K562 (cell line): ENCODE measurements at places on chromosomes 6 and 20. TPM values are rescaled to one million over a fixed set of nuclear protein-coding genes. Genes with fewer than 3 reads are reported as not detected.

OPRM1 gene
- not detected in 2 replicates for polyA plus RNA-seq

ATXN1 gene
- polyA plus RNA-seq: 0.15 and 1.9 TPM in 2 replicates

MUC22 gene
- polyA plus RNA-seq: 0.03 TPM in 1 of 2 replicates, not detected in the other

NEURL2 gene
- 1.0 and 1.1 TPM in 2 replicates for polyA plus RNA-seq

RIPOR2 gene
- 0.04 and 0.16 TPM in 2 replicates for polyA plus RNA-seq

CLDN20 gene
- not detected in 2 replicates for polyA plus RNA-seq

- DNase-seq: peak; percentile 77
Observed at GRCh38 chr20:31674895-31675827, 37.4 kb downstream of the COX4I2 start.

DNA sequence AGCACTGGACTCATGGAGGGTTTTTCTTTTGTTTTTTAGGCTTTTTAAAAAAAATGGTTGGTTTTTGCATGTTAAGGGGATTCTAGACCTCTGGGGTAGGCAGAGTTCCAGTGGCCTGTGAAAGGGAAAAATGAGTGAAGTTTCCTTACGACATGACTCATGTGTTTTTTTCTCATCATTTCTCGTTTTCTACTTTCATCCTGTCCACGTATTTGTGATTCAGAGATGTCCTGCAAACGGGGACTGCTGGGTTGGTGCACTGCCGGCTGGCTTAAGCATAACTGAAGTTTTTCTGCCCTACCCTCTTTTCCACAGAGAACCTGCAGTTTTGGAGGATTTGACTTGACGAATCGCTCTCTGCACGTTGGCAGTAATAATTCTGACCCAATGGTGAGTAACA is 182.3 kb downstream of the SASH1 start:
- DNase-seq: no peak

GRCh38 chr20:44803383-44803941 is 6.9 kb downstream of the RIMS4 start:
- DNase-seq: no peak

DNA sequence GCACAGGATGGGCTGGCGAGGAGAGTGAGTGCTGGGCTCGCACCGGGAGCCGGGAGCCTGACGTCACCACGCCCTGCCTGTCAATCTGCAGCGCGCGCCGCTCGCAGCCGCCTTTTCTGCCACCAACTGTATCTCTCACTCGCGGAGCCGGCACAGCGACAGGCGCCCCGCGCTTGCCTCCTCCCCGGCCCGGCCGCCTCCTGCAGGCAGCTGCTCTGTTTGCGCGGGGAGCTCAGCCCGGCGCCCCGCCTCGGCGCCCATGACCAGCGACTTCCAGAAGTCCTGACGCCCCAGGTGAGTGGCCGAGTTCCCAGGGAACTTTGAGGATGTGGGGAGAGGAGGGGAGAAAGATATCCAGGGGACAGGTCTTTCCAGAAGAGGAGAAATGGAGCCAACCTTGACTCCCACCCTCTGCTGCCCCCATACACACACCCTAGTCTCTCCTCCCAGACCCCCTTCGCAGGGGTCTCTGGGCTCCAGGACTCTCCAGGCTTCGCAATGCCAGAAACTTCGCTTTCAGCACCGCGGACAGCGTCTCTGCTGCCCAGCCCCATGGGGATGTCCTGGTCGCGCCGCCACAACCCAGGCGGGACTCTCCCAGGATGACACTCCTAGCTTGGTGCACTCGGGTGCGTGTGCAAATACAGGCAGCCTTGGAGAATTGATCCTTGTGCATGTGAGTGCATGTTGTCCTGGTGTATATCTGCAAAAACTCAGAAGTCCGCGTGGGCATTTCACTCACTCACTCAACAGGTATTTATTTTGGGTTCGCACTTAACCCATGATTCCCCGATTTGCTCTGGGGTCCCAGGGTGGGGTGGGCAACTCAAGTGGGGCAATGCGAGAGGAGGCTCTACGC is at the start of gene GPR6:
Gene GPR6 (plus strand): TSS at position 138 of the 859 bp plus-strand sequence. CDS start 802 bp downstream, outside the sequence.
- DNase-seq: peak; percentile 68

DNA sequence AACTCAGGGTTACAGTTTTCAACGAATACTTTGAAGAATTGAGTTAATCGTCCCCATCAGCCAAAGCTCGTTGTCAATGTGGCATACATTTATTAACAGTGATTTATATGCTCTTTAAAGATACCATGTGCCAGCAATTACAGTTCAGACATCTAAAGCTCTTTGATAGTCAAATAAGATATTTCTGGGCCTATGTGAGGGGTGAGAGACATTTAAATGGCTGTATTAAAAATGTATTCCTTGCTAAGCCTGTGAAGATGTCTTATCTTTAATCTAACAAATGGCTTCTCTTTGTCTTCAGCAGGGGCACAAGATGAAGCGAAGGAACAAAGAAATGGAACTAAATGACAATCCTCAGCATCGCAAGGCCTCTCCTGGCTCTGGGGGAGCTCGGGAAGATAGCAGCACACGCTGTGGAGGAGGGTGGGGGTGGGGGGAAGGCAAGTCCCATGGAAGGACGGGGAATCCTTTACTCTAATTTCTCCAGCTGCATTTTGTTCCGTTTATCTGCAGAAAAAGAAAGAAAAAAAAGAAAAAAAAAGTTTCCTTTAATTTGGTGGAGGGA is 523.6 kb downstream of the KIF16B start:
- no peak for DNase-seq

GRCh38 chr20:60512443-60512842 is 554.2 kb downstream of the CDH26 start:
- DNase-seq: no peak

- DNase-seq: no peak
Observed at GRCh38 chr20:39800111-39800510, 838.0 kb downstream of the DHX35 start.

DNA sequence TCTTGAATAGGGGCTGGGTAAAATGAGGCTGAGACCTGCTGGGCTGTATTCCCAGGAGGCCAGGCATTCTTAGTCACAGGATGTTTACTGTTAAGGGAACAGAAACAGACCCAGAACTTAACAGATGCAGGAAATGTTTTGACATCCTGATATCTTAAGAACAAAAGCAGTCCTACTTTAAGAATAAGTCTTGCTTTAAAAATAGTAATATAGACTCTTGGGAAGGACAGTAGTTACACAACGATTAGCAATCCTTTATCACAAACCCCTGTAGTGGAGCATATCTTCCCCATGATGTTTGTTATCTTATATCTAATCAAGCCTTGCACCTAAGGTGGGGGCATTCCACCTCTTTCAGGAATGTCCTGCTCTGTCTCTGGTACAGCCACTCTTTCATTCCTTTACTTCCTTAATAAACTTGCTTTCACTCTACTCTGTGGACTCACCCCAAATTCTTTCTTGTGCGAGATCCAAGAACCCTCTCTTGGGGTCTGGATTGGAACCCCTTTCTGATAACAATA is 493.7 kb upstream of the SULF2 start:
- no peak for DNase-seq

DNA sequence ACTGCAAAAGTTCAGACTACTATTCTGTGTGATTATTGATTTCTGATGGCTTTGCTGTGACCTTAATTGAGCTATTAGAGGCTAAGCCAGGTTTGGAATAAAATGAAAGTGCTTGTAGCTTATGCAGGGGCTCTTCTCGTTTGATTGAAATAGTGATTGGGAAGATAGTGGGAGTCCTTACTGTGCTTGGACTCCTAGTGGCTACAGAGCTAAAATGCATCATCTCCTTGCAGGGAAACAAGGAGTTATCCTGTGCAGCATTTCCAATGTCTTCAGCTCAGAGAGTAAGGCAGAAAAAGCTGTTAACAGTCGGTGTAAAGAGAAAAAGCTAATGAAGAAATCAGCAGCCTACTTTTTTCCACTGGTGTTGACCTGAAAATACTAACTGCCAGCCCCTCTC is 173.5 kb downstream of the SLC35F1 start:
- no peak for DNase-seq

DNA sequence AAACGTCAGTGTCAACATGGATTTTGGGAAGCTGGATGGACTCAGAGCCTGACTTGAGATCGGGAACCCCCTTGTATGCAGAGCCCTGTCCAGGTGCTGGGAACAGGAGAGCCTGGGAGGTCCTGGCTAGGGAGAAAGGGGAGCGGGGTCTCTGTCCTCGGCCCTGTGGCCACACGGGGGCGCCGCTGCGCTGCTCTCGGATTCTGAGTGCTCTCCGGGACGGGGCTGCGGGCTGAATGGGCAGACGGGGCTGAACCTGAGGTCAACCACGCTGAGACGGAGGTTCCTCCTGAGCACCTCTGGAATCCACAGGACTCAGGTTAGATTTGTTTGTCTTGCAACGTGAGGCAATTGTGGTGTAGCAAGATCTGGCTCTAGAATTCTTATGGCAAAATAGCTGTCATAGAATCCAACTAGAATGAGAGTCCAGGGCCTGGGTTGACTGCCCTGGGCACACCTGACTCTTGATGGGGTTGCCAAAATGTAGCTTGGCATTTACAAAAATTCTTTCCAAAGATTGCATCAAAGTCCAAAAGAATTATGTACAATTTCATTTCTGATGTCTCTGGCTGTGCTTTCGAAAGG is 20.6 kb upstream of the HLA-F start:
- DNase-seq: peak; percentile 80

DNA sequence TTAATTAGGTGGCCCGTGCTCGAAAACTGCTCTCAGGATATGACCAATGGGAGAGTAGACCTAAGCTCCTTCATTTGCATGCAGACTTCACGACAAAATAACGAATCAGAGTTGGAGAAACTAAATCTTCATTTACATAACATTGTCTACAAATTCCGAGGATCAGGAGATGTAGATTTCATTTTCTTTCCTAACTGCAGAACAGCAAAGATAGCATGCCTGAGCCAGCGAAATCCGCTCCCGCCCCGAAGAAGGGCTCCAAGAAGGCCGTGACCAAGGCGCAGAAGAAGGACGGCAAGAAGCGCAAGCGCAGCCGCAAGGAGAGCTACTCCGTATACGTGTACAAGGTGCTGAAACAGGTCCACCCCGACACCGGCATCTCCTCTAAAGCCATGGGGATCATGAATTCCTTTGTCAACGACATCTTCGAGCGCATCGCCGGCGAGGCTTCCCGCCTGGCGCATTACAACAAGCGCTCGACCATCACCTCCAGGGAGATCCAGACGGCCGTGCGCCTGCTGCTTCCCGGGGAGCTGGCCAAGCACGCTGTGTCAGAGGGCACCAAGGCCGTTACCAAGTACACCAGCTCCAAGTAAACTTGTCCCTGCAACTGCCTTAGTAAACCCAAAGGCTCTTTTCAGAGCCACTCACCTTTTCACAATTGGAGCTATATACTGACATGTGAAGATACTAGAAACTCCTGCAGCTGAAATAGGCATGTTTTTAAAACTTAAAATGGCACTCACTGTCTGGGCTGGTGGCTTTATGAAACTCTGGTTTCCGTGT is 96.5 kb downstream of the HFE start:
- DNase-seq: no peak

DNA sequence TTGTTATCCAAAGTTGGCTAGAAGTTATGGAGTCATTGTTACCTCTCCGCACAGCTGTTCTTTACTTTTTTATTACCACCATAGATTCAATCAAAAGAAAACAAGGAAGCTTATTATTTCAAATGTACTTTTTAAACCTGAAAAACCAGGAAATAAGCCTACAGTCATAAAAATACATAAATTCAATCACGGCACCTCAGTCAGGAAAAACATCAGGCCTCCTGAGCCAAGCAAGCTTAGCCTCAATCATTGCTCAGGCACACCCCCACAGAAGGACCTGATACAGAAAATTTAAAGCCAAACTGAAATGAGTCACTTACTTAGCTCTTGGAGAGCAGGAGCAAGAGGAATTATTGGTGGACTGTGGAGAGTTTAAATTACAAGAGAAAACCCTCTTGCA is 44.3 kb downstream of the MARCKS start:
- DNase-seq: no peak

- DNase-seq: no peak
Observed at GRCh38 chr6:75326557-75327258, 42.1 kb upstream of the TMEM30A start.

- DNase-seq: no peak
Observed at GRCh38 chr6:10276106-10276505, 138.8 kb downstream of the TFAP2A start.

DNA sequence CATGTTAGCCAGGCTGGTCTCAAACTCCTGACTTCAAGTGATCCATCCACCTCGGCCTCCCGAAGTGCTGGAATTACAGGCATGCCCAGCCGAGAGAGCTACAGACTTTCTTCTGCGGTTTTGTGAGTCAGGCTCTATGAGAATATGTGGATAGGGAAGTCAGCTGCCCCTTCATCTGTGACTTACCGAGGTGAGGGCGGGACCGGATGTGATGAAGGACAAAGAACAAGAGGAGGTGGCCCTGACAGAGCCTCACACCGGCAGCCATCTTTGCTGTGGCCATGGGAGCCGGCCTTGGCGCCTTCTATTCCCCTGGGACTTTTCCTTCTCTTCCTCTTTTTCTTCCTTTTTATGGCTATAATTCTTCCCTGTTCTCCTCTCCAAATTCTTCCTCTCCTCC is 67.0 kb downstream of the IYD start:
- peak; percentile 35 for DNase-seq

- DNase-seq: no peak
Observed at GRCh38 chr6:23890543-23891227, 235.3 kb upstream of the NRSN1 start.

GRCh38 chr6:145531822-145532221 is 203.5 kb downstream of the EPM2A start:
- no peak for DNase-seq

- no peak for DNase-seq
Observed at GRCh38 chr20:56163806-56164205, 84.7 kb upstream of the MC3R start.

- no peak for DNase-seq
Observed at GRCh38 chr6:152386131-152386530, 251.0 kb downstream of the SYNE1 start.

- DNase-seq: peak; percentile 93
Observed at GRCh38 chr20:5784735-5785134, 34.5 kb downstream of the SHLD1 start.

DNA sequence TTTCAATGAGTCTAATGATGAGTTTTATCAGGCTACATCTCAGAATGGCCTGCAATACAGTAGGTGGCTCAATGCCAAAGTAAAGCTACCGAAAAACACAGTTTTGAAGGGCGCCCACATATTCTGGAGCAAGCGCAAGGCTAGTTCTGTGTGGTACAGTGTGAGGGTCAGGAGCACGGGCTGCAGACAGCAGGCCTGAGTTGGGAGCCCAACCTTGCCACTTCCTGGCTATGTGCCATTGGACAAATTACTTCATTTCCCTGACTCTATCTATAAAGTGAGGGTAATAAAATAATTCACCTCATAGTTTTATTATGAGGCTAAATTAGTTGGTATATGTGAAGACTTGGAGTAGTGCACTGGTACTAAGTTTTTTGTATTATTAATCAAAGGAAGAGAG is 150.7 kb downstream of the OPN5 start:
- DNase-seq: no peak
